NCI-H774 (cell line): ENCODE measurements at places on chromosomes 6 and 20.

DNA sequence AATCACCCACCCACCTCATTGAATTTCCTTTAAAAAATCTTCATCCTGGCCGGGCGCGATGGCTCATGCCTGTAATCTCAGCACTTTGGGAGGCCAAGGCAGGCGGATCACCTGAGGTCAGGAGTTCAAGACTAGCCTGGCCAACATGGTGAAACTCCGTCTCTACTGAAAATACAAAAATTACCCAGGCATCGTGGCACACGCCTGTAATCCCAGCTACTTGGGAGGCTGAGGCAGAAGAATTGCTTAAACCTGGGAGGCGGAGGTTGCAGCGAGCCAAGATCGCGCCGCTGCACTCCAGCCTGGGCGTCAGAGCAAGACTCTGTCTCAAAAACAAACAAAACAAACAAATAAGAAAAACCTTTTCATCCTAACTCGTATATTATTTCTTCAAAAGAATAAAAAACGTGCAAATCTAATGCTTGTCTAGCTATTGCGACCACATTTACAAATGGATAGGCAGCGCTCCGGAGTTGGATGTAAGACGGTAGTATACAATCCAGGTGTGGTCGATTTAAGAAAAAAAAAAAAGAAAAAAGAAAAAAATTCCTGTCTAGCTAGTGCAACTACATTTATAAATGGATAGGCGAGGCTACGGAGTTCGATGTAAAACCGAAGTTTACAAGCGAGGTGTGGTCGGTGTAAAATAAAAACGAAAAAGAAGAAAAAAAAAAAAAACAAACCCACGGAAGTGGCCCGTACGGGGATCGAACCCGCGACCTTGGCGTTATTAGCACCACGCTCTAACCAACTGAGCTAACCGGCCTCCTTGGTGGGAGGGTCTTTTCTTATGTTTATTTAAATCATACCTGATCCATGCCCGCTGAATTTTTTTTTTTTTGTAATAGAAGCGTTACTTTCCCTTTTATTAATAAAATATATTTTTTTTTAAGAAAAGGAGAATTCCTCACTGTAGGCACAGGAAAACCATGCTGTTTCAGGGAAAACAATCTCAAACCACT is 70.7 kb upstream of the PRSS16 start:
- DNase-seq, result peak; percentile 49

- DNase-seq, result no peak
These were observed 108.0 kb downstream of the FIG4 start for GRCh38 chr6:109799129-109799528.

DNA sequence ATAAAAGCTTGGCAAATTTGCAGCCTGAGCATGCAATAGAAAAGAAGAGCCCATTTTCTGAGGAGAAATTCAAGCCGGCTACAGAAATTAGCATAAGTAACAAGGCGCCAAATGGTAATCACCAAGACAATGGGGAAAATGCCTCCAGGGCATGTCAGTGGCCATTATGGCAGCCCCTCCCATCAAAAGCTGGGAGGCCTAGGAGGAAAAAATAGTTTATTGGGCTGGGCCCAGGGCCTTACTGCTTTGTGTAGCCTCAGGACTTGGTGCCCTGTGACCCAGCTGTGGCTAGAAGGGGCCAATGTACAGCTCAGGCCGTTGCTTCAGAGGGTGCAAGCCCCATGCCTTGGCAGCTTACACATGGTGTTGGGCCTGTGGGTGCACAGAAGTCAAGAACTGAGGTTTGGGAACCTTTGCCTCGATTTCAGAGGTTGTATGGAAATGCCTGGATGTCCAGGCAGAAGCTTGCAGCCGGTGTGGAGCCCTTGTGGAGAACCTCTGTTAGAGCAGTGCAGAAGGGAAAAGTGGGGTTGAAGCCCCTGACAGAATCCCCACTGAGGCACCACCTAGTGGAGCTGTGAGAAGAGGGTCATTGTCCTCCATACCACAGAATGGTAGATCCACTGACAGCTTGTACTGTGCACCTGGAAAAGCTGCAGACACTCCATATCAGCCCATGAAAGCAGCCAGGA is 328.5 kb upstream of the MAP3K7 start:
- no peak for DNase-seq

DNA sequence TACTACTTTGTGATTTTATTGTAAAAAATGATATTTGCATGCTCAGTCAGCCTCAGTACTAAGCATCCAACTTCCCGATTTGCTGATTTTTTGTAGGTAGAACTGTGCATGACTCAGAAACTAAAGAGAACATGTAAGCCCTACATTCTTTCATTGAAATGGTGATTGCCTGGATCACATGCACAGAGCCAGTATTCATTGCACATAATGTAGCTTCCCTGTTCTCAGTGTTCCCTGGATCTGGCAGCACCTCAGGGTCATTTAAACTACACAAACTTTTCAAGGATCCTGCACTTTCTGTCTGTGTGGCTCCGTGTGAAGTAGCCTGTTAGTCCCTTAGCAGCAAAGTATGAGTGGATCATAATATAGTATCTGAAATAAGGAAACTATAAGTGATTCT is 422.9 kb upstream of the AGPAT4 start:
- DNase-seq, result no peak

DNA sequence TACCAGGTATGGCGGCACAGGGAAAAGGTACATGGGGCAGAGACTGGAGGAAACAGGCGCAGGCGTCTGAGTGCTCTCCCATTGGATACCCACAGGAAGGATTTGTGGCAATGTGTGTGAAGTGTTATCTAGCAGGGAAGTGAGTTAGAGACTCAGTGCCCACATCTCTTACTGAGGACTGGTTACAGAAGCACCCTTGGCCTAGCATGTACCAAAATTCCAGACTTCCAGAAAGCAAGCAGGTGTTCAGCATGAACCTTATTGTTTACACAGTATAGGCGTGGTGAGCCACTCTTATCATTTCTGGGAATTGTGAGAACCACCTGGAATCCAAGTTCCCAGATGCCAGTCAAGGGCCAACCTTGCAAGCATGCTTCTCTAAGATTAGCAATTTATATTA is 14.2 kb downstream of the MANBAL start:
- DNase-seq, result peak; percentile 8

DNA sequence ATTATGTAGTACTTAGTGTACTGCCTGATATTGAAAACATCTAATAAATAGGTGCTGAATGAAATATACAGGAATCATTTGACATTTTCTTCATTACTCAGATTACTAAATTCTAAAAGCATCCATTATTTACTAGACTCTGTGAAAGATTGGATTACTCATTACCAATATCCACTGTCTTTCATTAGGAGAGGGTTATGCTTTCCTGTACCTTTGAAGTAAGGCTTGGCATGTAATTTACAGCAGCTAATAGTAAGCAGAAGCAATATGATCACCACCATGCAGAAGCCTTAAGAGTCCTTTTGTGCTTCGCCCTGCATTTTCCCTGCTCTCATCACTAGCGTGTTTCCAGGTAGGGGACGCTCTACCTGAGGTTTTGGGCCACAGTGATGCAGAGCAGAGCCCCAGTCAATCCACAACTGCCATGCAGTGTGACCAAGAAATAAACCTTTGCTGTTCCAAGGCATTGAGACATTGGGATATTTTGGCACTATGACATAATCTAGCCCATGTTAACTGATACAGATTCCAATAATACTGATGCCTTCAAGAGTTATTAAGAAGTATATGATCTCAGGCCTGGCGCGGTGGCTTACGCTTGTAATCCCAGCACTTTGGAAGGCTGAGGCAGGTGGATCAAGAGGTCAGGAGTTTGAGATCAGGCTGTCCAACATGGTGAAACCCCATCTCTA is 502.8 kb upstream of the MARCKS start:
- no peak for DNase-seq

GRCh38 chr6:49550492-49551077 is at the start of gene C6orf141:
TSS of gene C6orf141 (plus strand) at chr6:49550668. CDS start at chr6:49550793, 125 bp downstream.
- DNase-seq, result peak; percentile 64

DNA sequence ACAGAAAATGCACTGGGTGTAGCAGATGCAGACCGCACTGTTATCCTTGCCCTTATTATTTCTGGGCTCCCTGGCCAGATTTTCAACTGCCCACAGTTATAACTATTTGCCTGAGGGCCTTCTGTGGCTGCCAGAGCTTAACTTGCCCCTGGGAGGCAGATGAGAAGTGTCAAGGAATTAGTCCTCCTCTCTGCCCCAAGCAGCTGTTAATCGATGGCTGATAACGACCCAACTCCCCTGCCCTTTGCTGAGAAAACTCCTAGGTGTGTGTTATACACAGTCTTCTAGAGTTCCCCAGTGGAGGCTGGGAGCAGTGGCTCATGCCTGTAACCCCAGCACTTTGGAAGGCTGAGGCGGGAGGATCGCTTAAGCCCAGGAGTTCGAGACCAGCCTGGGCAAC is 44.4 kb upstream of the SHLD1 start:
- DNase-seq, result no peak

DNA sequence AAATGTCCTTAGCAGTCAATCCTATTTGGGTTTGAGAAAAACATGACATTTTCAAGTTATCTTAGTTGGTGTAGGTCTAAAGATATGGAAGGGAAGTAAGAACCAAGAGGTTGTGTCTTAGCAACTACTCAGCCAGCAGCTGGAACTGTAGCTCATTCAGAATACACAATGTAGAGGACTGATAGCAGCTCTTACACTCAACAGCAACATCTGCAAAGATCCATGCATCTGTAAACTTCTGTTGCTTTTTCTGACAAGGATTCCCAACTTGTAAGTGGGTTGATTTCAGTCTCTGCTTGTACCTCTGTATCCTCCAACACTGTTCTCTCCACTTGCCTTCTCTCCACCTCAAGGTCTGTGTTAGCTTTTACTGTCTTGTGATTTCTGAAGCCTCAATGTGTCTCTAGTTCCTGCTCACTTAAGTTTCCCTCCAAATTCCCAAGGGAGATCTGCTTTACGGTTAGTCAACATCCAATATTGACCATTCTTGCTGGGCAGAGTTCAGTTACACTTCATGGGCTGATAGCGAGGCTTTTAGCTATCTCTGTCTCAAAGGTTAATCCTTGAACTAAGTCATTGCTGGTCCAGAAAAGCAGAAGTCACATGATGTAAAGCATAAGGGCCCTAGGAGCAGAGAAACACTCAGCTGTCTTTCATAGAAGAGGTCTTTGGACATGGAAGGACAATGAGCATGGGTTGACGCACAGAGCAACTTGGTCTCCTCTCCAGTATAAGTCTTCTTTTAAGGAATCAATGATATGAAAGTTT is 71.6 kb upstream of the LGSN start:
- DNase-seq, result no peak

DNA sequence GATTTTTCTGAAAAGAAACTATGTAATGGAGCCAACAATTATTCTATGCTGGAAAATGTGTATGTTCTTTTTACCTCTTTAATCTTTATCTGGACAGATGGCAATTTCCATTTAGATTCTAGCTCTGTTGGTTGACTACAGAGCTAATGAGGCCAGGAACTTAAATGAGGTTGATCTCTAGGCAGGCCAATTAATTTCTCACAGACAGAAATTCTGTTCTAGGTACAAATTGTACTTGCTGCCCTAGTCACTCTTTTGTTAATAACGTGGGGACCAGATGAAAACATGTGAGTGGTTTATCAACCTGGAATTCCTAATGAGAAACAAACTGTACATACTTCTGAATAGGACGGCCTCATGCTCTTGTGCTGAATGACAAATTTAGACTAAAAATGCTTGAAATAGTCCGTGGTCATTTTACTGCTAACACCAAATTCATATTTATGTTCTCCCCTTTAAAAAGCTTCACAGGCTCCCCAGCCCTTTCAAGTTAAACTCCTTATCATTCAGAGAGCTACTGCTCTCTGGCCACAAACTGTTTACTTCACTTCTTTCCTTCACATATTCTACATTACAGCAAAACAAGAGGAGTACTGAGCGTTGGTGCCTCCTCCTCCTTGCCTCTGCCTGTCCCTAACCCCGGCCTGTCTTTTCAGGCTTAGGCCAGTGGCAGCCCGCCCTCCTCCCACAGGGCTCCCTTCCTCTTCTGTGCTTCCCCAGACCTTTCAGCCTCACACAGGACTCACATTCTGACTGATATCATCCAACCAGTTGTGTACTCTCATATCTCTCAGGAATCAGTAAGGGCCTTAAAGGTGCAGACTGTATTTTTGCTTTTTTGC is 41.4 kb downstream of the DTNBP1 start:
- no peak for DNase-seq
